Myometrial cell (primary cell): ENCODE measurements at places on chromosomes 7 and 10. TPM values are rescaled to one million over a fixed set of nuclear protein-coding genes. Genes with fewer than 3 reads are reported as not detected.

The PLXNA4 gene
- total RNA-seq, result under 0.01 TPM in 1 of 2 replicates, not detected in the other

The NEURL1 gene
- not detected in 2 replicates for total RNA-seq

The ADAM8 gene
- total RNA-seq, result 5.0 and 22.2 TPM in 2 replicates

The GBX1 gene
- not detected in 2 replicates for total RNA-seq

The GPR26 gene
- total RNA-seq, result not detected in 2 replicates

The GRB10 gene
- total RNA-seq, result 17.9 and 22.0 TPM in 2 replicates

The DNMBP gene
- total RNA-seq, result 16.7 and 20.4 TPM in 2 replicates

The CCDC3 gene
- not detected in 2 replicates for total RNA-seq

The MINDY3 gene
- total RNA-seq, result 31.0 and 31.1 TPM in 2 replicates

The AKR1D1 gene
- not detected in 2 replicates for total RNA-seq

The PSPH gene
- total RNA-seq, result 134 and 148 TPM in 2 replicates

The CD36 gene
- 0.71 TPM in 1 of 2 replicates, not detected in the other for total RNA-seq

The TFPI2 gene
- 528 and 763 TPM in 2 replicates for total RNA-seq

The PRPS1L1 gene
- total RNA-seq, result not detected in 2 replicates

The GTPBP4 gene
- 22.5 and 29.6 TPM in 2 replicates for total RNA-seq

The DDC gene
- total RNA-seq, result not detected in 2 replicates

The SPDYE11 gene
- total RNA-seq, result not detected in 2 replicates

The EGFR gene
- total RNA-seq, result 33.5 and 34.9 TPM in 2 replicates

The ZNF239 gene
- total RNA-seq, result 2.0 and 5.1 TPM in 2 replicates

The GHRHR gene
- not detected in 2 replicates for total RNA-seq

The ZSCAN21 gene
- 11.3 and 21.6 TPM in 2 replicates for total RNA-seq

The CTTNBP2 gene
- total RNA-seq, result 0.18 TPM in 1 of 2 replicates, not detected in the other
